ENCODE measurements at places on chromosomes 6 and 20.

GRCh38 chr6:105424175-105424783 is 21.4 kb upstream of the PREP start:
- peak; percentile 71 for DNase-seq

GRCh38 chr20:21303872-21304586 is 898 bp downstream of the XRN2 start:
- DNase-seq = no peak

DNA sequence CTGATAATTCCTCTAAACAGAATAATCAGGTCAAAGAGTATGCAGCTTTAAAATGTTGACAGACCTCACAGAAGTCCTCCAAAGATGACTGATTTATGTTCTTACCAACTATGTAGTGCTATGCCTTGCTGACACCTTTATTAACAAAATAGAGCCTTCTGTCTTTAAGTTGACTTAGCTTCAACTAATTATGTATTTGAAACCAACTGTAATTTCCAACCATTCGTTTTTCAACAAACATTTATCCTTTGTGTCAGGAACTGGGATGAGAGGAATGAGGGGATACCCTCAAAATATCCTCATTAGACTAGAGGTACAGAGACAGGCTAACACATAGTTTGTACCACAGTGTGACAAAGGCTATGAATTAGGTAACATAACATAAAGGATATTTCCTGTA is 186.2 kb upstream of the ZNF217 start:
- DNase-seq = no peak

- no peak for DNase-seq
These were observed 58.6 kb downstream of the SNAI1 start for GRCh38 chr20:50041246-50041873.

GRCh38 chr20:31406115-31406514 is at the start of gene DEFB121:
Gene DEFB121, minus strand, starts transcription at chr20:31406215. Its CDS starts 63 bp downstream, at chr20:31406152.
- DNase-seq = no peak

DNA sequence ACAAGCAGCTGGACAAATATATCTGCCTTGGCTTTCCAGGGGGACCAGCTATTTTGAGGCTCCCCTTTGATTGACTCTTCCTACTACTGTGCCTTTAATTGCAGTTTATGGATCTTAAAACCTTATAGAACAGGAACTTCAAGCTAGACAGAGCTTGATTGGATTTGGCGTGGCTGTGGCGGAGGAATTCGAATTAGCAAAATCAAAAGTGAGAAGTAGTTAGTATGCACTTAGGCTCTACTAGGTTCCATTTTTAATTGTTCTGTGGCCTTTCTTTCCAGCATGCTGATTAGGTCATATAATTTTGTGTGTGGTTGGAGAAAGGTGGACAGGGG is 248.0 kb downstream of the HIVEP2 start:
- no peak for DNase-seq

DNA sequence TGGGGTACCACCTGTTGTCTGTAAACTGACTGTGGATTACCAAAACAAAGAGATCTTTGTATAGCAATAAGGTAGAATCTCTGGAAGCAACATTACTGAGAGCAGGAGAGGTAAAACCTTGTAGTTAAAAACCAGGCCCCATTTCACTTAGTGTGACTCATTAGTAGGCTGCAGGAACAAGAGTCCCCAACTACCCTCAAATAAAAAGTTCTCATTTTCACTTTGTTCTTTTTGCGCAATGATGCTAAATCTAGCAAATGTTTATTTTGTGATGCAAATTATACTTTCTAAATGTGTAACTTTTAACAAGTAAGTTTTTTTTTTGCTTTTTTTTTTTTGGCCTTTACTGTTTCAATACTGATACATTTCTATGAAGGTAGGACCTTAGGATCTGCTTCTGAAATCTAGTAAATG is 67.1 kb downstream of the ESF1 start:
- DNase-seq = no peak

- DNase-seq = no peak
These were observed 150.7 kb downstream of the FARS2 start for GRCh38 chr6:5412017-5412416.

GRCh38 chr20:45085867-45086266 is 15.1 kb downstream of the KCNS1 start:
- DNase-seq = no peak

GRCh38 chr20:45347936-45348778 is at the start of gene SDC4:
Gene SDC4, minus strand, starts transcription at chr20:45348424. Its CDS starts 40 bp downstream, at chr20:45348384.
- DNase-seq = peak; percentile 90

DNA sequence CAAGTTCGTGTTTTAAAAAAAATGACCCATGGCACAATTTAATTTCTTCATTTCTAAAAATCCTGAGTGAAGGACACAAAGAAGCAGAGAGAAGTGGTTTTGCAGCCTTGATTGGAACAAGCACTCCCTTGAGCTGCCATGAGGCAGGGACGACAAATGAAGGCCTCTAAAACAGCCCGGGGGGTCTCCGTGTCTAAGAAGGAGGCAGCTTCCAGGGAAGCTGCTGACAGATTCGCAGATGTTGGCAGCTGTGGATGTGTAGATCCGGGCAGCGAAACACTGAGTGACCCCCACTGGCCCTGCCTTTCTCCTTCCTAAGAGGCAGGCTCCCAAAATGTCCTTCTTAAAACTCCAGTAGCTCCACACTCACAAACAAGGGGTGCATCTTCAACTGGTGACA is 9.6 kb upstream of the LBP start:
- no peak for DNase-seq

GRCh38 chr6:115276881-115277565 is 783.7 kb downstream of the FRK start:
- DNase-seq = no peak

- peak; percentile 38 for DNase-seq
These were observed 24.1 kb downstream of the PXT1 start for GRCh38 chr6:36418558-36418957.

GRCh38 chr6:130041594-130041993 is 23.2 kb downstream of the L3MBTL3 start:
- DNase-seq = no peak

GRCh38 chr6:76593668-76594067 is 521.2 kb upstream of the IMPG1 start:
- DNase-seq = no peak

DNA sequence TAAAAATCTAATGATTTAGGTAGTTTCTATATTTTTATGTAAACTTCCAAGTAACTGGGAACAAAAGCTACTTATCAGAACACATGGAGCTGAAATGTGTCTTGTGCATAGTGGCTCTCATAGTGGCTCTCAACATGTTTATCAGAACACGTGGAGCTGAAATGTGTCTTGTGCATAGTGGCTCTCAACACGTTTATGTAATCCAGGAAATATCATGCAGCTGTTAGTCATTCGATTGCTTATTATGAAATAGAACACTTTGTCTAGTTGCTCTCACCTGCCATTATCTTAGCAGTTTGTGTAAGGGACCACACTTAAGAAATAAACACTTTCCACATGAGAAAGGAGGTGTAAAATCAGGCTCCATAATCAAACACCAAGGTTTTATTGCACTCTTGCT is 119.2 kb upstream of the ASCC3 start:
- DNase-seq = no peak

GRCh38 chr6:107657755-107658461 is 166.2 kb downstream of the SCML4 start:
- peak; percentile 65 for DNase-seq
